RPMI8226 (cell line): ENCODE measurements at places on chromosomes 16 and 17.

GRCh38 chr16:68436581-68436980 is 11.7 kb downstream of the SMPD3 start:
- DNase-seq, result peak; percentile 48

DNA sequence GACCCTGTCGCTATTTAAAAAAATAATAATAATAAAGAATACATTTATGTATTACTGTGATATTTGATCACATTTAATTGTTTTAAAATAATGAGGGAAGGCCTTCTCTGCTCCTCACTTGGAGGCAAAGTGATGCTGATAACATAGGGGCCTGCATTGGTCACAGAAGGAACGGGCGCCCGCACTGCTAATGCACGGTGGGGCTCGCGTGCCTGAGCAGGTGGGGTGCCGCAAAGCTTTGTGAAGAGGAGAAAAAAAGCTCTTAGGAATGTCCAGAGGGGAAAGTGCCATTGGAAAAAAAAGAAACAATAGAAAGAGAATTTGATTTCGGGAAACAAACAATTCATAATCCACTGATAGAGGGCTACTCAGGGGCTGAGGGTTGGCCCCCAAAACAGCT is 143.8 kb downstream of the ZNF423 start:
- no peak for DNase-seq

DNA sequence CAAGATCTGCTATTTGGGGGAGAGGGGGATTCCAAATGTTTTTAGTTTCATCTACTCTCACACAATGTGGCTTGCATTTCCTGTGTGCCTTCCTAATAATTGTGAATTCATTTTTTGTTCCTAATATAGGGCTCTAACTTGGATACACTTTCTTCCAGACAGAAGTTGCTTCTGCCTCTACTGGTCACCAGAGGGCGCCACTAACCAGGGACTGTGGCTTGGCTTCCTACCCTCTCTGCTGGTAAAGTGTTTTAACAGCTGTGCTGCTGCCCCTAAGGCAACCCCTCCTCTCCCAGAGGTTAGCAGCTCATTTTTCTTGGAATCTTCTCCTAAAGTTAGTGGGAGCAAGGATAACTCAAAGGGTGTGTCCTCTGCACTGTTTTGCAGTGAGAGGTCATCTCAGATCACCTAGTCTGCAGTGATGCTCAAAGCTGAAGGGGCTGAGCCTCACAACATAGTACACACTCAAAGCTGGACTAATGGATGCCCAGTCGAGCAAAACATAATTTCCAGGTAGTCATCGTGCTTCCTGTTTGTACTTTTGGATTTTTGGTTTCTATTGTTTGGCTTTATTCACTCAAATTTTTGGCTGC is 5.0 kb upstream of the PRSS54 start:
- peak; percentile 68 for DNase-seq

DNA sequence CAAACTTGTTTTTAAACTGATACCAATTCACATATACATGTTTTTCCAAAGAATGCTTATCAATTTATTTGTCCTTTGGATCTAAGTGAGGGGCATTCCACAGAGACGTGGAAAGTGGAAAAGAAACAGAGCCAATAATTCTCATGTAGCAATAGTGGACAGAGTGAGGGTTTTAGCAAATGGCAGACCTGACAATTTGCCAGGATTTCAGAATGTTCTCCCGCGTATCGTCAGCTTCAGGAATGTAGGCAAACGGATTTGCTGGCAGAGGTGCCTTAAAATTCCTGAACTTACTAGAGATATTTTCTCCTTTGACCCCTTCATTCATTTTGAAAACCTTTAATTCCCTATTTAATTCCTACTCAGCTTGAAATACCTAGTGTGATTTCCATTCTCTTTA is 193.4 kb upstream of the CPHXL start:
- DNase-seq, result no peak

GRCh38 chr16:265711-266110 is 10.0 kb downstream of the RGS11 start:
- DNase-seq, result no peak

DNA sequence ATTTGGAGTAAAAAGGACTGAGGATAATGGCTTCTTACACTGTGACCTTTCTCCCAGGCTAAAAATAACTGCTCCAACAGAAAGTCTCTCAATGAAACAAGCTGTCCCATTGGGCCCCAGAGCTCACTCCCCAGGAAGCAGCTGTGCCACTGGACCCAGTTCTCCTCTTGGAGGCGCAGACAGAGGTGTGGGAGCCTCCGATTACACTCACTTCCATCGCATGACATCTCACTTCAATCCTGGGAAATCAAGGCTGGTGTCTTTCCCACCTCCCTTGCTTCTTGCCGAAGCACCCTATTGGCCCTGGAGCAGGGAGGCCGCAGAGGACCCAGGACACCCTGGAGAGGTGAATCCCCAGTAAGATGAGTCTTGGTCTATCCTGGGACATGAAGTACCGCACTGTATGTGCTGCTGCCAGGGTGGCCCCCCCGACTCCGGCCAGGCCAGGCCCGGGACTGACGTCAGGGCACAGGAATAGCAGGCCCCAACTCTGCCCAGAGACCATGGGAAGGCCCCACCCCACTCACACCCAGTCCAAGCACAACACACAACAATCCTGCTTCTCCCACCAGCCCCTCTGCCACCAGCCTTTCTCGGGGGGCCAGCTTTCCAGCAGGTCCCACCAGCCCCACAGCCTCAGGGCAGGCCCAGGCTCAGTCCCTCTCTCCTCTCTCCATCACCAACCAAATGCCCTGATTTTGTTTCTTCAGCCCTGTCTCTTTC is 29.5 kb downstream of the SRL start:
- no peak for DNase-seq

GRCh38 chr17:7042501-7043181 is 1.3 kb downstream of the SLC16A11 start:
- no peak for DNase-seq

GRCh38 chr16:89136931-89137330 is 34.6 kb upstream of the CDH15 start:
- no peak for DNase-seq

DNA sequence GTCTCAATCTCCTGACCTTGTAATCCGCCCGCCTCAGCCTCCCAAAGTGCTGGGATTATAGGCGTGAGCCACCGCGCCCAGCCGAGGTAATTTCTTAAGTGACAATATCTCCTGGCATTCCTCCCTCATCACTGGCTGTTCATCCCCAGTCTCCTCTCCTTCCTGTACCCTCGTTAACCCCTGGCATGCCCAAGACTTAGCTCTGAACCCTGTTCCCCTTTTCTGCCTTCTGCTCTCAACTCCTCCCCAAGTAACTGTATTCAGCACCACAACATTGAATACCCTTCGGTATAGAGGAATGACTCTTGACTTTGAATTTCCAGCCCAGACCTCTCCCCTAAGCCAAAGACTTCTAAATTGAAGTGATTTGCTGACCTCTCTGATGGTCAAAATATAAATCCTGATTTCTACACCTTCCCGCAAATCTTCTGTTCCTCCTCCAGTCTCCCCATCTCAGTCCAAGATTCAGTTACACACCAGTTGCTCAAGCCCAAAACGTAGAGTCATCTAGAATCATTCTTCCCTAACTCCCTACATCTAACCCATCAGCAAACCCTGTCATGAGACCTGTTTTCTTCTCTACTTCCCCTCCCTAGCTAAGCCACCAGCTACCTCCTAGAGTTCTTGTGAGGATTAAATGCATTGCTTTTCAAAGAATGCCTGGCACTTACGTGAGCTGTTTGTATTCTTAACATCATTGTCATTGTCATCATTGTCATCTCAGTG is 14.8 kb downstream of the PMP22 start:
- DNase-seq, result no peak

GRCh38 chr16:19898166-19898565 is 13.5 kb upstream of the GPRC5B start:
- no peak for DNase-seq

DNA sequence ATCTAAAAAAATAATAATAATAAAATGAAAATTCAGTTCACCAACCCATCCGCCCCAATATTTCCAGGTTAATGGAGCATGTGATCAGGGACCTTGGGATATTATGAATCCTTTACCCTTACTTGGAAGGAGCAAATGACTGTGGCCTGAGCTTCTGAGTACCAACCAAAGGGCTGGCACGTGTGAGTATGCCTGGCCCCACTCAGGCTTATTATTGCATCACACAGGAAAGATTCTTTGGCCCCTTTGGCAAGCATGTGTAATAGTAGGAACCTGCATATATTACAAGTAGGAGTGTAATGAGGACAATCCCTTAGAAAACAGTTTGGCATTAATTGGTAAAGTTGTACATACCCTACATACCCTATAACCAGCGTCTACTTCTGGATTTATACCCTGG is 7.2 kb upstream of the C17orf78 start:
- no peak for DNase-seq
